Stimulated activated CD4-positive, alpha-beta T cell treated with anti-CD3 and anti-CD28 coated beads, TNF-alpha, amount 100 ng/mL, for 48 hours (primary cell): ENCODE measurements at places on chromosomes 6 and 20.

GRCh38 chr20:7744411-7744810 is 195.8 kb downstream of the HAO1 start:
- DNase-seq: no peak

GRCh38 chr20:62475772-62476055 is at the start of gene GATA5:
Gene GATA5, minus strand, starts transcription at chr20:62475995. Its CDS starts 474 bp downstream, at chr20:62475521.
- no peak for DNase-seq

DNA sequence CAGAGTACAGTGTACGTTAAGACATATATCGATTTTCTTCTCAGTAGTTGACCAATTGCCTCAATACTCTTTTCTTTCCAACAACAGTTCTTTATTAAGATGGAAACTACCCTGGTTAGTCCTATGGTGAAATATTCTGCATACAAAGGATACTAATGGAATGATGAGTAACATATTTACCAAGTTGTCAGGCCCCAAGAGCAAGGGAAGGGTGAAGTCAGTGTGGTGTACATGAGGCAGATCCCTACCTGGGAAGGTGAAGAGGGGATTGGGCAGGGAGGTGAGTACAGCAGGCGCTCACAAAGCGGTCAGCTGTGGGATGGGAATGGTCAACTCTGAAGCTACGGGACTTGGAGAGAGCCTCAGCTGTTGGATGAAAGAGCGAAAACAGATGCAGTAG is 29.7 kb downstream of the GJA1 start:
- DNase-seq: no peak

GRCh38 chr20:62045529-62046285 is 20.0 kb downstream of the TAF4 start:
- no peak for DNase-seq

DNA sequence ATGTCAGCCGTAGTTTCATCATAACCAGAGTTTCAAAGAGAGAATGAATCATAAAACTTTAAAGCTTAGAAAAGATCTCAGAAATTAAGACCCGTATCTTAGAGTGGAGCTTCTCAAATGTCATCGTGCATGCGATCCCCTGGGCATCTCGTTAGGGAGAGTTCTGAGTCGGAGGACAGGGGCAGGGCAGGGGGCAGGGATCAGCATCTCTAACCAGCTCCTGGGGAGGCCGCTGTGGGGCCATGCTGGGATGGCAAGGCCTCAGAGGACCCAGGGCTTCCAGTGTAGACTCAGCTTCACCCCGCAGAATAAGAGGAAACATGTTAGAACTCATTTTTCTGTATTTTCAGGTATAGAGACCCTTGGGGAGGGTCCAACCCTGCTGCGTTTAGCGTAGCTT is 72.0 kb upstream of the AFDN start:
- no peak for DNase-seq

DNA sequence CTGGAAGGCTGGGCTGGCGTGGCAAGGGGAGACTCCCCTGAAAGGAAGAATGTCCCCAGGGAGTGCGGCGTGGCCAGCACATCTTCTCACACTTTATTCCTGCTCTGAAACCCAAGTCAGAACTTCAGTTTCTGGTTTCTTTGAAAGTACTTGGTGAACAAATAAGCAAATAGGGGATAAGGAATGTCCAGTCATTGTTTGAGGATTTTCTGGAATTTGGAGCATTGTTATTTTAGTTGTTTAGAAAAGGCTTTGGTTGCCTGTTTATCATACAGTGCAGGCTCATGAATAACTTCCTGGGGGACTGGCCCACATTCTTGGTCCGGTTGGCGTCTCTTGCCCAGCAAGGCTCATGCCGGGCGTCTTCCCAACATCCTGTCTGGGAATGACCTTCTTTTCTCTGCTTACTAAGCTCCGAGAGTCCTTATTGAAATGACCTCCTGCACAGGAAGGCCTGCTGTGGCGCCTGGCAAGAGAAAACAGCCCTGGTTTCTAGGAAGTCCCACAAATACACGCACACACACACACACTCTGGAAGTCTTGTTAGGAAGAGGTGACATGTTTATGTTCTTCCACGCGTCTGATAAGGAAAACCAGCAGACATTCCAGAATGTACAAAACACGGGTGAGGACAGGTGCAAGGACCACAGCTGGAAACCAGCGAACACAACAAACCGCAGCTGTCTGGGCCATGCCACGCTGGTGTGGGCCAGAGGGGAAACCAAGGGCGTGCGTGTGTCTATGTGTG is 71.9 kb downstream of the TMEM170B start:
- DNase-seq: no peak

DNA sequence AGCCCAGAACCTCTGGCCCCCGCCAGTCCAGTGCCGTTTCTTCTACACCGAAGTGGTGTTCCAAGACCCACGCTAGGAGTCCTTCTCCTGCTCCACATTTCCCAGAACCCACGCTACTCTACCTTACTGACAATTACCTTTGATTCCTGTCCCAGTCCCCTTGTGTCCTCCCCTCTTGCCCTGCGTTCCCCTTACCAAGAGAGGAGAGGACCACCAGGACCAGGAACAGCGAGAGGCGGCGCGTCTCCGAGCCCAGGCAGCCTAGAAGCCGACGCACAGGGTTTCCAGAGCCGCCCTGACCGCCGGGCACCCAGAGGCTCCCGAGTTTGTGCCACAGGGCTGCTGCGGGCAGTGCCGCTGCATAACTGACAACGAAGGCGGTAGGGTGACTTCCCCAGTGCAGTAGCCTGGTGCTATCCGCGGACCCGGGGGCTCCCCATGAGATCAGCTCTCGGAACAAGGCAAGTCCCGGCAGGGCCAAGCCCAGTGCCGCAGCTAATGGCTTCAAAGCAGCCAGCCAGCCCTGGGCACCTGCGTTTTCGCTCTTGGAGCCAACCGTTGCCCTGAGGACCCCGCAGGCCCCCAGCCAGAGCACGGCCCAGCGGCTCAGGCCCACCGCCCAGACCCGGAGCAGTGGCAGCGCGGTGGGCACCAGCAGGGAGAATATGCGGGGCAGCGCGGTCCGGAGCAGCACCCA is 512 bp downstream of the TAP1 start:
- peak; percentile 44 for DNase-seq

DNA sequence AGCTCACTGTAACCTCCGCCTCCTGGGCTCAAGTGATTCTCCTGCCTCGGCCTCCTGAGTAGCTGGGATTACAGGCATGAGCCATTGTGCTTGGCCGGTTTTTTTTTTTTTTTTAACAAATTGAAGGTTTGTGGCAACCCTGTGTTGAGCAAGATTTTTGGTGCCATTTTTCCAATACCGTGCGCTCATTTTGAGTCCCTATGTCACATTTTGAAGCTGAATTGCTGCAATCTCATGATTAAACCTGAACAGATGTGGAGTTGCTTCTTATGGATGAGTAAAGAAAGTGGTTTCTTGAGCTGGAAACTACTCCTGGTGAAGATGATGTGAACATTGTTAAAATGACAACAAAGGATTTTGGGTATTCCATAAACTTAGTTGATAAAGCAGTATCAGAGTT is 16.6 kb downstream of the SASH1 start:
- no peak for DNase-seq

GRCh38 chr20:20393207-20394120 is 25.6 kb downstream of the INSM1 start:
- no peak for DNase-seq

GRCh38 chr6:43246301-43247113 is 3.2 kb downstream of the TTBK1 start:
- DNase-seq: no peak

- no peak for DNase-seq
Observed at GRCh38 chr6:31037682-31038081, 27.4 kb downstream of the MUC22 start.

GRCh38 chr6:147991961-147992360 is 350.7 kb upstream of the SASH1 start:
- no peak for DNase-seq

DNA sequence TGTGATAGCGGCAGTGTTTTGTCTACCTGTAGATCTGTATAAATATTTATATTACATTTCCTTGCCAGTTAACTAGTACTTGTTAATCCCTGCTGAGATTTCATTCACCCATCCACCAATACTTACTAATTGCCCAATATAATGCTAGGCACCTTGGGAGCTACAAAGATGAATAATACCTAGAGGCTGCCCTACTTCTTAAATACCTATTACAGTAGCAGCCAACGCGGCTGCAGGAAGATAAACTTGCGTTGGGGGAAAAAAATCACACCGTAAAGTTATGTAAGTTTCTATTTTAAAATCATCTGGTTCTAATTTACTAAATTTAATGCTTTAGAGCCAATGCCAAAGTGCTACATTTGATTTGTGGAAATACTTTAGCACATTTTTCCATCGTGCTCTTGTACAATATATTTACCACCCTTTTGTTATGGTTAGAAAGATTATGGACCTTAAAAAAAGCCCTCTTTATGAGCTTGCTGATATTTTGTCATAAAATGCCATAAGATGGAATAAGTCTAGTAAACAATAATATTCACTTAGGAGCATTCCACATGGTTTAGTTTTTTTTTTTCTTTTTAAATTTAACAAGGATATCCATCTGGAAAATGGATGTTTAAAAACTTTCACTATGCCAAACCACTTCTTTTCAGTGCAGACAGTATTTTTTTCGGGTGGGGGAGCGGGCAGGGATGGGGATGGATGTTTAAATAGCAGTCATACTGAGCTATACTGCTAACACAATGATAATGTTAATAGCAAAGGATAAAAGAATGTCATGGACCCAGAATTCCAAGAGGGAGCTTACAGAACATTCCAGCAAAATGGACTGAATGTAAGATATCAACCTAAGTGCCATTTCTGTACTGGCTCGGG is 13.2 kb upstream of the NEDD9 start:
- no peak for DNase-seq

GRCh38 chr20:46835418-46835817 is 59.2 kb upstream of the EYA2 start:
- no peak for DNase-seq
